Right cardiac atrium (tissue), 5 donors: ENCODE measurements at places on chromosomes 7 and 10.

GRCh38 chr7:32588657-32589056 lies 93.4 kb downstream of the AVL9 start:
- DNase-seq, result no peak

- no peak for DNase-seq
Observed at GRCh38 chr10:100816671-100817070, 71.3 kb downstream of the PAX2 start.

GRCh38 chr10:65346466-65346865 lies 1579.4 kb upstream of the LRRTM3 start:
- DNase-seq, result no peak

- DNase-seq, result no peak
Observed at GRCh38 chr10:18713077-18713476, 53.8 kb downstream of the ARL5B start.

DNA sequence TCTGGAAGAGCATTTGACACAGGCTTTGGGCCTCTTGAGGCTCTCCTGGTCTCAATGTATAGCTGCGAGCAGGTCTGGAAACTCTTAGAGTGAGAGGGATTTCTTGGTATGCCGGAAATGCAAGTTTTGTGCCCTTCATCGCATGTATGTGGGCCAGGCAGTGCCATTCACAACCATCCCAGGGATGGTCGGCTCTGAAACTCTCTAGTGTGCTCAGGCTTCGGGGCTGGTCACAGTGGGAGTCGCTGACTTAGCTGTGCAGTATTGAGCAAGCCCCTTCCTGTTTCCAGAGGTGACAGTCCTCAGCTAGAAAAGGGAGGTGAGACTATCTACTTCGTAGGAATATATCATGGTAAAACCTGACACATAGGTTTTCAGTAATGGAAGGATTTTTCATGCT lies 2.0 kb upstream of the AOAH start:
- no peak for DNase-seq
